ENCODE measurements at places on chromosomes 11 and 22.
A peak's percentile ranks its signal among the peaks of the same experiment; 100 is the strongest.

DNA sequence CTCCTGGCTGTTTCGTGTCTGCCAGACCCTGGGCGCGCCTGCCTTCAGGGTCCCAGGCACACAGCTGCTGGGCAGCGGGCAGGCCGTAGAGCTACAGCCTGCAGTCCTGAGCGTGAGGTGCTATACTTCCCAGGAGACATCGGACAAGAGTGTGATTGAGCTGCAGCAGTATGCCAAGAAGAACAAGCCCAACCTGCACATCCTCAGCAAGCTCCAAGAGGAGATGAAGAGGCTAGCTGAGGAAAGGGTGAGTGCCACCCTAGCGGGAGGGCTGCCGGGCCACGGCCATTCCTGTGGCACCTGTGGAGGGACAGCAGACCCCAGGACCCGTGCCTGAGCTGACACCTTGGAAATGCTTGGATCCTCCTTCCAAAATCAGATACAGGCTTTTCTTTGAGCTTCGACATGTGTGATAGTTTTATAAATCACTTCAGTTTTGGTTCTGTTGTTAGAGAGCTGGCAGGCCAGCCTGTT, 7.1 kb upstream of the RANBP1 start:
- no peaks in the 10 kb centered on the region for H3K27me3 ChIP-seq
- H3K36me3 ChIP-seq, result peaks cover 94% of the 10 kb centered on the region
- no peak overlapping the region for H3K4me3 ChIP-seq
- no peak for DNase-seq

- DNase-seq, result no peak
- H3K4me3 ChIP-seq, result no peak overlapping the region
- no peaks in the 10 kb centered on the region for H3K4me1 ChIP-seq
- H3K36me3 ChIP-seq, result no peaks in the 10 kb centered on the region
- no peaks in the 10 kb centered on the region for H3K27me3 ChIP-seq
Observed at GRCh38 chr11:92324890-92325289, 100.3 kb downstream of the FAT3 start.

DNA sequence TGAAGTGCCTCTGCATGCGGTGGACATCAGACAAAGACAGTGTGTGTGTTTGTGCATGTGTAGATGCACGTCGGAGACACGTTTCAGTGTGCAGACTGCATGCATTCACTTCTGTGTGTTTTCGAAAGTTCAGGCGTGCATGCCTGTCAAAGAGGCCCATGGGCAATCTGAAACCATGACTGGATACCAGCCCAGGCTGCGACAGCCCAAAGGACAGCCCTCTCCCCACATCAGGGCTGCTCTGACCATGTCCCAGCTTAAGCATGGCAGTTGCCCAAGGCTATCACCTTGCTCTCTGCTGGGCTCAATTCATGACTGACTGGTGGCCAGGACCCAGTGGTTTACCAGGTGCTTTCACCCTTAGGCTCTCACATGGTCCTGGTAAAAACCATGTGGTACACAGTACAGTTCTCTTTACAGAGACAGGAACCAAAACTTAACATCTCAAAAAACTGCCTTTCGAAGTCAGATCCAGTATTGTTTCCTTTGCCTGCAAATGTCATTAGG, 423.7 kb upstream of the CADM1 start:
- H3K36me3 ChIP-seq, result no peaks in the 10 kb centered on the region
- peaks cover 17% of the 10 kb centered on the region for H3K4me1 ChIP-seq
- H3K27ac ChIP-seq, result no peak overlapping the region

DNA sequence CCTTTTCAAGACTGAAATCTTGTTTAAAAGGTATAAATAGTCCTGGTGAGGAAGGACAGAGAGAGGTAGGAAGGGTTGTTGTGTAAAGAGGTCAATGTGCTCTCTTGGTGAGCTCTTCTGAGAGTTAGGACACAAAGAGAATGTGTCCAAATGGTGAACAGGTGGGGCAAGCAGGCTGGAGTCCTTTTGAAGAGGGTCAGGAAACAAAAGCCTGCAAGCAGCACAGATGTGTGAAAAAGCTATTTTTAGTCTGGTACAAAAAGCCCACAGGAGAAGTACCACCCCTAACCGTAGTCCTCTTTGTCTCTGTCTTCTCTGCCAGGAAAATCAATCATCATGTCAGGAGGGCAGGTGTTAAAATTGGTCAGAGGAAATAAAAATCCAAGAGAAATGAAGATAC, 54.4 kb upstream of the SYN3 start:
- H3K4me3 ChIP-seq, result no peak overlapping the region
- DNase-seq, result no peak
- H3K27ac ChIP-seq, result no peak overlapping the region
- no peaks in the 10 kb centered on the region for H3K36me3 ChIP-seq

DNA sequence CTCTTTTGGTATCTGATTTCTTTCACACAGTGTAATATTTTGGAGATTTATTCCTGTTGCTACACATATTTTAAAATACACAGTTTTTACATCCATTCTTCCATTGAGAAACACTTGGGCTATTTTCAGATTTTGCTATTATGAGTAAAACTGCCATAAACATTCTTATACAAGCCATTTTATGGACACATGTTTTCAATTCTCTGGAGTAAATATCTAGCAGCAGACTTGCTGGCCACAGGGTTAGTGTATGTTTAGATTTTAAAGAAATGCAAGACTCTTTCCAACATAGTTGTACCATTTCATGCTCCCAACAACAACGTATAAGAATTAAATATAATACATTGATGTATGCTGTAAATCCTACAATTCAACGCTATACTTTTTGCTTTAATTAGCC, 360.8 kb upstream of the PITPNB start:
- no peaks in the 10 kb centered on the region for H3K27me3 ChIP-seq
- H3K4me3 ChIP-seq, result no peak overlapping the region
- no peaks in the 10 kb centered on the region for H3K4me1 ChIP-seq
- H3K36me3 ChIP-seq, result no peaks in the 10 kb centered on the region

GRCh38 chr11:65260756-65261590, 789 bp upstream of the POLA2 start:
- peaks cover 4% of the 10 kb centered on the region for H3K4me1 ChIP-seq
- DNase-seq, result no peak
- peak overlapping the region; percentile 56 for H3K27ac ChIP-seq
- H3K27me3 ChIP-seq, result no peaks in the 10 kb centered on the region
- H3K36me3 ChIP-seq, result no peaks in the 10 kb centered on the region
